ENCODE measurements at places on chromosomes 4 and X. TPM values are rescaled to one million over a fixed set of nuclear protein-coding genes. Genes with fewer than 3 reads are reported as not detected.
A peak's percentile ranks its signal among the peaks of the same experiment; 100 is the strongest.

DNA sequence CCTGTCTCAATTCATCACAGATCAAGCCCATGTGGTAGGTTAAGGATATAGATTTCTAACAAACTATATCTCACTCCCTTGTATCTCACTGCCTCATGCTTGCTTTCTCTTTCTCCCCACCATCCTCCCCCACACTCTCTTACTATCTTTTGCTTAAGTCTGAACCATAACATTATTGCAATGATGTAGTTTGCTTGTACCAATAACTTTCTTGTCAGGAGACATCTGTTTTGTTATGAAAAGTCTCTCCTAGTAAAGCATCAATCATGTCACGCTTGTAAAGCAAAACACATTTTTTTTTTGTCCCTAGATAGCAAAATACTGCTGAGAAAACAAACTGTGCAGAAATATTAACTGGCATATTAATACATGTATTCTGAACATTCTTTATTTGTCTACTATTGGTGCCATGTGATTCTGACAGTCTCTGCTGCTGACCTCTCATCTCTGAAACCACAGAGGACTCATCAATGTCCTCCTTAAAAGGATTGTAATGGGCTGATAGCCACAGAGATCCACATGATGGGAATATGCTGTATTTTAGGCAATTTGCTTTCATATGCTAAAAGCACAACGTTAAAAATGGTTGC, 217.5 kb downstream of the VEGFC start:
- no peak for DNase-seq

- no peak for DNase-seq
These were observed 166.8 kb downstream of the TLL1 start for GRCh38 chr4:166039822-166040221.

CT45A5 gene
- not detected for total RNA-seq

DNA sequence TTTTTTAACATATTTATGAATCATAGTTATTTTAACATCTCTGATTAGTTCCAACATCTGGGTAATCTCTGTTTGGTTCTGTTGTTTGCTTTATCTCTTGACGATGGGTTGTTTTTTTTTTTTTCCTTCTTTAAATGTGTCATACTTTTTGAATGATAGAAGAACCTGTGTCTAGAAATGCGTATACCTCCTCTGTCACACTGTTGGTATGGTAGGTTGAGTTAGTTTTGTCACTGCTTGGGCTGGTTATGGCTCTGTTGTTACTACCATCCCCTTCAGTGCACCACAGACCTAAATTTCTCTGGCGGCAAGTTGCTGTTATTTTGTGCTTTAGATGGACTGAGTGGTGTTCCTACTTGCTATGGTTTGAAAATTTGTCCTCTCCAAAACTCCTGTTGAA, 16.8 kb downstream of the STIM2 start:
- no peak for DNase-seq

DNA sequence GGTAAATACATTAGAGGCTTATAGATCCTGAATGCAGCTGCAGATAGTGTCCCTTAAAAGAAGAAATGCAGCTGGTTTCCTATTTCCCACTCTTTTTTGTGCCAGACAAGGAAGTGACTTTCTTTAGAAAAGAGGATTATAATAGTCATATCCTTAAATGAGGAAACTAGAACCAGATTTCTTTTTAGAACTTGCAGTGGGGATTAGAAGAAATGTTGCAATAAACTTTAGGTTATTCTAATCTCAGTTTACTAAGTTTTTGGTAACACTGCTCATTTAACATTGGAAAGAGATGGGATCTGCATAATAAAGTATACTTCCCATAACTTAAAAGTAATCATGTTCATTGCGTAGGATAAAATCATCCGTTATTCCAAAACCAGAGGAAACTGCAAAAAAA, 101.9 kb downstream of the SLIT2 start:
- DNase-seq, result no peak

DNA sequence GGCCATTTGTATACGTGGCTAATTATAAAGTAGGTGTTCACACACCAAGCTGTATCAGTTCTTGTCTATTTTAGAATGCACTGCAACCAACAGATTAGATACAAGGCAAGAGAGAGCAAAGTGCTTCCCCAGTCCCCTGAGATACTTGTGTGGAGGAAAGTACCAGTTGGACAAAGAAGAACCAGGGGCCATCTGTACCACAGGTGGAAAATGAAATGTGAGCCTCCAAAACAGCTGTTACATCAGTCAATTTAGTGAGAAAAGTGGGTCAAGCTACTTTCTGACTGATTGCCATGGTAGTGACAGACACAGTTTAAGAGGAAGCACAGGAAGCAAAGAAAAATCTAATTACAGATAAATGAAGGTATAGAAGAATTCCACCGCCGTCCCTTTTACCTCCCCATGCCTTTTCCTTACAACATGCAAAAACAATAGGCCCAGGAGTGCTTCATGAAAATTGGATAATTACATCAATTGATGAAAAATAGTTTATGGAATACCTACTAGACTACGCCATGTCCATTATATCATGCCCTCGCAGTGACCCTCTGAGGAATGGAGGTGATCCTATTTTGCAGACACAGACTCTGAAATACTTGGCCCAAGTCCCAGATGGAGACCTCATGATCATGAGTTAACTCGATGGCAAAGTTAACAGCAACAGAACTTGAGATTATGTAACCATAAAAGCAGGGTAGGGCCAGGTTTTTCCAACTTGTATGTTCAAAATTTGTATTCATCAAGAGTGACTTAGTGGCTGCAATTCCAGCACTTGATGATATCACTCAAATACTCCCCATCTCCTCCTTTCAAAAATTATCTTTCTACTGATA, 15.8 kb downstream of the SMPX start:
- peak; percentile 67 for DNase-seq

DNA sequence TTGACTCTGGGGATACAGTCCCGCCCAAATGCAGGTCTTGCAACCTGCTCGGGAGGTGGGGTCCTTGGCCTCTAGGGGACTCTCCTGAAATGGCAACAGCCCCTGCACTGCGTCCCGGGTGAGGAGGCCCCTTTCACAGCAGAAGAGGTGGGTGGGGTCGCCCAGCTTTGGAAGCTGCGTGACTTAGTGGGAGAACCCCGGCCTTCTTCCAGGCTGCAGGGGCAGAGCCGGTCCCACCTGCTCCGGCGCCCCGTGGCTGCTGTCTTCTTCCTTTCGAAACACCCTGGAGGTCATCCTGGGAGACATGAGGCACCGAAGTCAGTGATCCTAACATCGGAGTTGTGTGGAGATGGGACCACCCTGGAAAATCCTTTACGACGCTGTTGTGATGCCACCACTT, 103.7 kb upstream of the ADRA2C start:
- DNase-seq, result no peak

DNA sequence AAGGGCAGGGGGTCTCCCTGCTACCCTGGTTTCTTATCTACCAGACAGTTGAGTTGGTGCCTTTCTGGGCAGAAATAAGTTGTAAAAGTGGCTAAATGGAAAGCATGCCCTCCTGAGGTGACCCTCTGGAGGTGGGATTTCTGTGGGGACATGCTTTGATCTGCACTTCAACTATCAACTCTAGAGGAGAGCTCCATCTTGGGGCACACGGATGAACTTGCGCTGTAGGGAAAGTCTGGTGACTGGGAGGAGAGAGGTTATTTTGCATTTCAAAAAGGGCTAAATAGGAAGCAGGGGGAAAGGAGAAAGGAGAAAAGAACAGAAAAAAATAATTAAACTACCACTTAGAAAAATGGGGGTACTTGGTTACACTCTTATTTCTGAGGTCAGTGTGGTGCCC, 12.7 kb upstream of the RHOXF2B start:
- no peak for DNase-seq

TLR8 gene
- 3.0 TPM for total RNA-seq

DNA sequence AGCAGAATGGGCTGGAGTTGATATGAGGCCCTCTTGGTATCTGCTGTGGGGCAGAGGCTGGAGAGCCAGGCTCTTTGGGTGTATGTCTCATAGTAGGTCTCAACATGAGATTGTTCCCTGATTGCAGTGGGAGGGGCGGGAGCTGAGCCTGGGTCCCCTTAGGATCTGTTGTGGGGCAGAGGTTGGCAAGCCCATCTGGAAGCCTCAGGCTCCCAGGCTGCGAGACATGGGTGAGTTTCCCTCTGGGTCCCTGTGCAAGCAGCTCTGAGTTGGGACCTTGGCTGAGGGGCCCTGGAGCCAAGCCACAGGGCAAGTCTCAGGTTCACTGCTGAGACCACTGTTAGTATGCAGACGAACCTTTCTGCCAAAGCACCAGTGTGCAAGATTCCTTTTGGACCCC, 201.9 kb downstream of the ARHGAP10 start:
- DNase-seq, result no peak

FAM236B gene
- total RNA-seq, result not detected
